ENCODE measurements at places on chromosomes 3 and 15.
A peak's percentile ranks its signal among the peaks of the same experiment; 100 is the strongest.

GRCh38 chr15:55279746-55280351, 9.8 kb downstream of the RAB27A start:
- no peak for DNase-seq

DNA sequence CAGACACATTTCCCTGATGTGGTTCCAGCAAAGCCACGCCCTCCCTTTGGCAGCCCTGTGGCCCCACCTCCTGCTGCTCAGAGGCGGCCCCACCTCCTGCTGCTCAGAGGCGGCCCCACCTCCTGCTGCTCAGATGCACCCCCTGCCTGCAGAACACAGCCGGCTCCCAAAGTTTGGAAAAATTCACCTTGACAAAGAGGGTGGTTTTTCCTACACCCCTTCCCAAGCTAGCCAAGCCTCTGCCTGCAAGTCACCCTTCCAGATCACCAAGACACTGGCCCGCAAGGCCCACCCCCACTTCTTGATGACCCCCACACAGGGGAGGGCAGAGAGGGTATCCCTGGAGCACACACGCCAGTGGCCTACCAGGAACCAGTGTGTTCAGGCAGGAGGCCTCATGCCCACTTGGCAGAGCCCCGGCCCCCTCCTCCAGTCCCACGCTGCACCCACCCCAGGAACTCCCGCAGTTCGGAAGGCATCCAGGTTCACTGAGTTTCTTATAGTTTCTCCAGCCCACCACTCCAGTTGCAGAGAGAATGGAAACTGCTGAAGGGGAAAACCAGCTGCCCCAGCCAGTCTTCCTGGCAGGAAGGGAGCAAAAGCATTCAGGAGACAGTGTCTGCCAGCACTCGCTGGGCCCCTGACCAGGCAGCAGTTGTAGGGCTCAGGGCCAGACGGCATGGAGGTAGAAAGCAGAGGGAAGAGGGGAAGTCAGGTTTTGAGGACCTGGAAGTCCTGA, 2.3 kb upstream of the HAPLN3 start:
- peak; percentile 57 for DNase-seq

DNA sequence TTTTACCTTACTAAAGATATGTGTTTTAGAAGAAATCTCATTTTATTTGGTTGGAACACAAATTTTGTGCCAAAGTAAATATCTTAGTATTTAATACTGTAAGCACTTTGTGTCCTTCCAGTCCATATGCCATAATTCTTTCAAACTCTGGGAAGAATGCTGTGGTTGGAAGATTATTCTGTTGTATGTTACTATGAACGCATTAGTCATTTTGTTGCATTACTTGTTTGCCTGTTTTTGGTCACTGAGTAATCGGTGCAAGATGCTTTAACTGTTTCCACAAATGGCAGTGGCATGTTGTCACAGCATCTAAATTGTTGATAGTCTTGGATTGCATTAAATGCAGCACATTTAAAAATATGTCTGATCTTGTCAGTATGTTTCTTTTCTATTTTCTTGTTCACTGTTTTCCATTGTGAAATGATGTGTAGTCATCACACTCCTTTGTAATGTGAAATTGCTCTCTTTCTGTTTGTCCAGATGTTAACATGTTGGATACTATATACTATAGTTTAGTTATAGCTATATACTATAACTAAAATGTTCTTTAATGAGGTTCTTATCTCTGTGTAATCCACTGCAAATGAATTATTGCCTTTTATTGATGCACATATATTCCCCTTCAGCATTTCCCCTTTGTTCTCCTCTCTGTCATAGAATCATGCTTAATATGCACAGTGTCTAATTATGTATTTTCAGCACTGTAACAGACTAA, 89.9 kb upstream of the FLNB start:
- DNase-seq: no peak

- DNase-seq: no peak
Observed at GRCh38 chr3:48716508-48716981, 476 bp downstream of the IP6K2 start.

- DNase-seq: no peak
Observed at GRCh38 chr15:68409736-68410370, 22.1 kb downstream of the ITGA11 start.

DNA sequence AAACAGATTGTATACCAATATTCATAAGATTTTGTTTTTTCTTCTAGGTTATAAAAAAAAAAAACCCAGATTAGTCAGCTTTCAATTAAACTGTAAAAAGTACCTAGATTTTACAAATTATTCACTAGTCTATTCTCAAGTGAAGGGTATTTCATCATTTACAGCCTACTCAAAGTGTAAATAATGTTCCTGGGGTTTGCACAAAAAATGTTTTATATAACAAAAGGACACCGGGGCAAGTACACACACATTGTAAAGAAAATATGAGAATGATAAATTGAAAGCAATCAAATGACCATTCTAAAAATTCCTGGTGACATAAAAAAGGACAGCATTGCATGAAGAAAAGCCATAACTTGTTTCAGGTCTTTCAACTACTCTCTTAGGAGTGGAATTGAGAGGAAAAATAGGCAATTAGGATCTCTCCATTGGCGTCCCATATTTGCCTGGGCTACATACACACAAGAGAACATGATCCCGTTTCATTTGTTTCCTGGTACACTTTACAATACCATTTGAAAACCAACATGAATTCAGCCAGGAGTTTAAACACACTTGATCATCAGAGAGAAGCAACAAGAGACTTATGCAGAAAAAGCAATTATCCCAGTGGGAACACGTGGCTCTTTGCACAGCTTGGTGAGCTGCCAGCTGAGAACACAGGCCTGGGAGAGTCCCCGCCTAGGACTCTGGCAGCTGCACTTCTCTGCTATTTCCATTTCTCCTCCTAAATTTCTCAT, 1039.2 kb downstream of the ROBO1 start:
- DNase-seq: peak; percentile 52

DNA sequence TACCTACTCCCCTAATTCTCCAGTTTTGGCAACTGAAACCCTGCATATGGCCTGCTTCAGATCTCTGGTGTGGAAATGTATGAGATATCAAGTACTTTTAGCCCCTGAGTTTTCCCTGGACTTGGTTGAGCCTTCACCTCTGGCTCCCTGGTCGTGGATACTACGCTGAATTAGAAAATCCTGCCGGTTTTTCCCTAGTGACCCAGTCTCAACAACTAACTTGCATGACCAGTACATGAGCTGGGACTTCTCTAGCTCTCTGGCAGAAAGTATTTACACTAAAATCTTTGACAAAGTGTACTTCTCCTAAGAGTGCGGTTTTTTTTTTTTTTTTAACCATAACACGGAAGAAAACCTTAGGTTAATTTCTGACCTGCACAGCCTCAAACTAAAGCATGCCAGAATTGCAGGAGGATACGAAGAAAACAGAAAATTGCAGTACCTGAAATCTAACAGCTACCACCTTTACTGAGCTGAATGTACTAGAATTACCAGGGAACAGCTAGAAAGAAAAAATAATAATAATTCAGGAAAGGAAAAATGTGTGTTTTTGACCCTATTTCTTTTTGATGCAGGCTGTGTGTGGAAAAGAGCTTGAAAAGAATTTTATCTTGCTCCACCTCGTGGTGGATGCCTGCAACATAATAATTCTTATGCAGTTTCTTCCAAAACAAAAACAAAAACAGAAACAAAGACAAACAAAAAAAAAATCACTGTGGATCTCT, 165.6 kb downstream of the GMNC start:
- DNase-seq: no peak

DNA sequence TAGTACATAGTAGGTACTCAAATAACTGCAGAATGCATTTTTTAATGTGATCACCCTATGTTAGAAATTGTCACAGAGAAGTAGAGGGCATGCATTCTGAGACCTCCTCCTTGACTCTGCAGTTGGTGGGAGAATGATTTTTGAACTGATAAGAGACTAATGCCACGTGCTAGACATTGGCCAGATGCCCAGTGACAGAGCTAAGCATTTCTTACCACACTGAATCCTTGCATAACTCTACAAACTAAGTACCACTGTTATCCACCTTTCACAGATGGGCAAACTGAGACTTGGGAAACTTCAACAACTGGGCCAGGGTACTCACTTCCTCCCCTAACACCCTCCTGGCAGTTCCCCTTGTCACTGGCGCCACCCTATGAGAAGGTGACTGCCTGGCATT, 33.5 kb upstream of the SPATA12 start:
- no peak for DNase-seq

- peak; percentile 71 for DNase-seq
Observed at GRCh38 chr15:23566071-23566554, 639 bp downstream of the MKRN3 start.

DNA sequence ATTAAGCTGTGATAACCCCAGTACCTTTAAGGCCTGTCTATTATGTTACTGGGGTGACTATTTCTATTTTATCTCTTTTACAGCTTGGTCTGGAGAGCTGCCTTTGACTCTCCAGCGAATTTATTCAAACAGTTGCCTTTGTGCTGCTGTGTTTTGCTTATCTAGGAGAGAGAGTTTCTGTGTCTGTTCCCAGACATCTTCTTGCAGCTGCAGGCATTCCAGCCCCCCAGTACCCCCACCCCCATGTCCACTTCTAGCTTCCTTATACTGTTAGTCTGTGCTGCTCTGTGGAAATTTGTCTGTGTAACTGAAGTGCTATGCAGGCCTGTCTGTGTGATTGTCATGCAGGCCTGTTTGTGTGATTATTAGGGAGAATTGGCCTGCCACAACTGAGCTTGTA, 713.7 kb upstream of the SEMA6D start:
- no peak for DNase-seq

GRCh38 chr15:53457479-53457878, 302.0 kb downstream of the WDR72 start:
- no peak for DNase-seq

DNA sequence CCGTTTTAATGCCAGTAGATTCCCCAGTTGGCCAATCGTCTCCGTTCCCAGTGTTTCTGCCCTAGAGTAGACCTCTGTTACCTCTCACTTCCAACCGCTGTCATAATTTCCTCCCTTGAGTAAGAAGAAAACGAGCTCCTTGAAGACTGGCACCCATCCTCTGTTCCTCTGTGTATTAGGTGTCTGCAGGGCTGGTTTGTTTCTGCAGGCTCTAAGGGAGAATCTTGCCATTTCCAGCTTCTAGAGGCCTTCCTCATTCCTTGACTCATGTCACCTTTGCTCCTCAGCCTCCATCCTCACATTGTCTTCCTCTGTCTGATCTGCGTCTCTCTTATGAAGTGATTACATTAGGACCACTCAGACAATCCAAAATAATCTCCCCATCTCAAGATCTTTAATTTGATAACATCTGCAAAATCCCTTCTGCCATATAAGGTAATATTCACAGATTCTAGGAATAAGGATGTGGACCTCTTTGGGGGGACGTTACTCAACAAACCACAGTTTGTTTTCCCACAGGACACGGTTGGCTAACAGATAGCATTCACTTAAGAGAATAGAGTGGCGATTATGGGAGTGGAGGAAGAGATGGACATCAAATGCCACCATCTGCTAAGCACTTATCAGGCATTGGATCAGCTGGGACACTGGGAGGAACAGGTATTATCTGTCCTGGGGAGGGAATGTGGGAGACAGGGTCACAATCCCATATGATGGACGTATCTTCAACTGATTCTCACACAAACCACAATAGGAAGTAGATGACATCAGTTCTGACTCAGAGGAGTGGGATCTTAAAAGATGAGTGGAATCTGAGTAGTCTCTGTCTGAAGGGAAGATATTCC, 17.1 kb downstream of the ARHGAP31 start:
- DNase-seq: no peak

DNA sequence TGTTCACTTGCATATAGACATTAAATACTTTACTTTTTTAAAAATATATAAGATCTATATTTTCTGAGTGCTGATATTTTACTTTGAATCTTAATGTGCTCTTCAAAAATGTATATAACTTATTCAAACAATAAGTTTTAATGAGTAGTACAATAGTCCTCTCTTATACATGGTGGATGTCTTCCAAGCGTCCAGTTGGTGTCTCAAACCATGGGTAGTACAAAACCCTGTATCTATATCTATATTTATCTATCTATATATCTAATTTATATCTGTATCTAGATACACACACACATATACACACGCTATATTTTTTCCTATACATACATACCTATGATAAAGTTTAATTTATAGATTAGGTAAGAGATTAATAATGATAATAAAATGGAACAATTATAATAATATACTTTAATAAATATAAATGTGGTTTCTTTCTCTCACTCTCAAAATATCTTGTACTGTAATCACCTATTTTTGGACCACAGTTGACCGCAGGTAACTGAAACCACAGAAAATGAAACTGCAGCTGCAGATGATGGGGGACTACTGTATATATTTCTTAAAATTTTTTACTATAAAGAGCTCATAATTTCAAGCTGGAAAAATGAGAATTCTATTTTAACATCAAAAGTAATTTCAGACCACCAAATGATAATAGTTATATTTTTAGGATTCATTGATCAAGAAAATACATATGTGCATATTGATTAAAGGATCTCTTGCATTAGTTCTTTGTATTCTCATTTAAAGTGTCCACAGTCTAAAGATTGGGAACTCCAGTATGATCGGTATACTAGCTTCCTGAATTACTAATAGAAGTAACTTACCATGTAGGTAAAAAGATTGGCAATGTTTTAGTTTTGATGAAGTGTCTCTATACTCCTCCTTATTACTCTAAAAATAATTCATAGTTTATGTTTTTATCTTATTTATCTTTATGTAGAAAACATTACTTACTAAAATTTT, 215.1 kb upstream of the MLF1 start:
- no peak for DNase-seq

DNA sequence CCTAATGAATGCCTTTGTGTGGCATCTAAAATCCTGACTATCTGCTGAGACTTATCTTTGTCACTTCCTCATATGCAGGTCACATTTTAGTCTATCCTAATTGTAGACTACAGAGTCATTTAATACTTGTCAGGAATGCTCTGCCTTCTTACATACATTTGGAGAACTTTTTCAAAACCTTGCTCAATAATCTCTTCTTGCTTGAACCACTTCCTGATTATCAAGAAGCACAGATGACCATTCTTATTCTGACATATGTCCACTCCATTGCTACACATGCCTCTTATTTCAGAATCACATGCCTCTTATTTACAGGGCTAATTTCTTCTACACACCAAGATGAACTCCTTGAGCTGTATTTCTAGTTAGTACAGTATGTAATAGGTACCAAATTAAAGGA, 400.3 kb downstream of the TBC1D5 start:
- no peak for DNase-seq

GRCh38 chr15:38479266-38479665, 25.3 kb downstream of the FAM98B start:
- DNase-seq: no peak

GRCh38 chr15:62644889-62645742, 397.4 kb upstream of the TPM1 start:
- DNase-seq: no peak

- DNase-seq: no peak
Observed at GRCh38 chr3:158103887-158104327, 2.3 kb downstream of the SHOX2 start.

GRCh38 chr3:71097557-71097956, 486.0 kb downstream of the FOXP1 start:
- no peak for DNase-seq

Measured in NCI-H510A (cell line).